ELR (cell line): ENCODE measurements at places on chromosomes 7 and 10.

DNA sequence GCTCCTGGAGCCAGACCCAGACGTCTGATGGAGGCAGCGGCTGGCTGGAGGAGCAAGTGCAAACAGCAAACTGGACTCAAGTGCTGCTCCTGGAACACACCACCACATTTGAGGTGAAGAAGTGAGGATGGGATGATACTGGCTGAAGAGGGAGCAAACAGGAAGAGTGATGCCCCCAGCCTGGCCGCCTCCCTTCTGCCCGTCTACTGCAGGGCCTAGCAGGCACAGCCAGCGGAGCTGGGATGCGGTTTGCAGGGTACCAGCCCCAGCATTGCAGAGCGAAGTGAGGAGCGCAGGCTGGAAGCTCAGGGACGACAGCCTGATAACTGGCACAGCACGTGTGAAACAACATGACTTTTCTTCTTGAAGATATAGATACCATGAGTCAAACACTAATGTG is 111.8 kb upstream of the ZNF32 start:
- DNase-seq = no peak

DNA sequence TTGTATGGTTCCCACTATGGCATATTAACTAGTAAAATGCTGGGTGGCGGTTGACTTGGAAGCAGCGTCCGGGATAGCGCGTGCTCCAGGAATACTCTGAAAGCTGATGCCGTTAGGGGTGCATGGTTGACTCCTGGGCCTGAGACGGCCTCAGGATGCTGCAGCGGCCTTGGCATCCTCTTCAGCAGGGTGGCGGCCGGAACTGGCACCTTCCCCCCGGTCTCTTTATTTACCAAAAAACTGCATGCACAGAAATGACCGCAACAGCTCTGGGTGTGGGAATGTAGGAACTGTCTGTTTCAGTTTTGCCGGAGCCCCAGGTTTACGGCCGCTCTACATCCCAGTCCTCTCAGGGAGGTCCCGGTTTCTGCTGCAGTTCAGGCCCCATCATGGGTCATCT is 28.8 kb downstream of the PFKP start:
- peak; percentile 39 for DNase-seq

- peak; percentile 33 for DNase-seq
Observed at GRCh38 chr7:111356941-111357340, 205.4 kb downstream of the IMMP2L start.

GRCh38 chr7:25084821-25085220 is 40.2 kb downstream of the CYCS start:
- DNase-seq = no peak

DNA sequence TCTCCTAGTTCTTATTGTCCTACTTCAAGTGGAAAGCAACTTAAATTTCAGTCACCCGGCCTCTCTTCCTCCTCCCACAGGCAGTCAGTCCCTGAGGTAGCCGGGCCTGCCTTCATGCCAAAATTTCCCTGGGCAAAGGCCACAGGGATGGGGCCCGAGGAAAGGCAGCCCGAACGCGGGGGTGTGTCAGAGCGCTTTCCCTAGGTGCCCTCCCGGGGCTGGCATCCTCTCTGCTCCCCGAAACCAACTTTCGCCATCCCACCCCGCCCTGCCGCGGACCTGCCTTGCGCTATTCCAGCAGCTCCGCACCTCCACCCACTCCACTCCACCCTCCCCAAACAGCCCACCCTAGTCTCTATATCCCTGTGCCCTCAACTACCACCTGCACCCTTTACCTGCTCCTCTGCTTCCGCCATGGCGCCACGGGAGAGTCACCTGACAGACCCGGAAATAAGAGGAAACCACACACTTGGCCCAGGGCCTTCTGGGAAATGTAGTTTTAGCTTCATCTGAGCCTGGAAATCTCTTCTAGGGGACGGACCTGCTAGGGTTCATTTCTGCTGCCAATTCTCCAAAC is at the start of gene VPS41:
Gene VPS41 (minus strand): TSS at position 433 of the 577 bp plus-strand sequence. CDS start 17 bp downstream, at position 416.
- peak; percentile 82 for DNase-seq

GRCh38 chr10:69742928-69743602 is 58.6 kb upstream of the COL13A1 start:
- peak; percentile 42 for DNase-seq

DNA sequence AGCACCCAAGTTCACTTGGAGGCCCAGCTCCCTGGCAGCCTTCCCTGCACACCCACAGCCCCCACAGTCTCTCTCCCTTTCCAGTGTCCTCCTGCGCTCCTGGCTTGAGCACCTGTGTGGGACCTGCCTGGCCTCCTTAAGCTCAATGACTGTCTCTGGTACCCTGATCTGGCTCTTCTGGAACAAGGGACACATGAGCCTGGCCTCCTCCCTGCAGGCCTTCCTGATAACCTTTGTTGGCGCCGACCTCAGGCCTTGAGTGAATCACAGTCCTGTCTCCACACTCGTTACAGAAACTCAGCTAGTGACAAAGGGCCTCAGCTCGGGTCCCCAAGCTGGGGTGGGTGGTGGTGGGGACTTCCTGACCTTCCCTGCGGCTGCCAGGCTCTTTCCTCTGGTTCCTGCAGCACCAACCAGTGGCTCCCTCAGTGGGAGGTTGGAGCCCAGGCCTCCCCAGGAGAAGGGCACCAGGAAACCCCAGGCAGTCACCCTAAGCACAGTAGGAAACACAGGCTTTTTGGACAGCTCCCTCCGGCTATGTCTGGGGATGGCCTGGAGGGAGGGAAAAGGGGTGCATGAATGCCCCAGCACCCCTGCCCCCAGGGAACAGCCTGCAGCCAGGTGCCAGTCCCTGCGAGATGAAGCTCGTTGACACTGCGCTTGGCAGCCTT is 147.3 kb downstream of the SH3PXD2A start:
- DNase-seq = no peak

DNA sequence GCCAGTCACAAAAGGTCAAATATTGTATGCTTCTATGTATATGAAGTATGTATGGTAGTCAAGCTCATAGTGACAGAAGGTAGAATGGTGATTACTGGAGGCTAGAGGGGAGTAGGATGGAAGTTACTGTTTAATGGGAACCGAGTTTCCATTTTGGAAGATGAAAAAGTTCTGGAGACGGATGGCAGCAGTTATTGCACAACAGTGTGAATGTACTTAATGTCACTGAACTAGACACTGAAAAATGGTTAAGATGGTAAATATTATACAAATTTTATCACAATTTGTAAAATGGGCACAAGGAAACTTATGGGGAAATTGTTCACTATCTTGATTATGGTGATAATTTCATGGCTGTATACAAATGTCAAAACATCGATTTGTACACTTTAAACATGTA is 284.6 kb downstream of the GFRA1 start:
- no peak for DNase-seq

DNA sequence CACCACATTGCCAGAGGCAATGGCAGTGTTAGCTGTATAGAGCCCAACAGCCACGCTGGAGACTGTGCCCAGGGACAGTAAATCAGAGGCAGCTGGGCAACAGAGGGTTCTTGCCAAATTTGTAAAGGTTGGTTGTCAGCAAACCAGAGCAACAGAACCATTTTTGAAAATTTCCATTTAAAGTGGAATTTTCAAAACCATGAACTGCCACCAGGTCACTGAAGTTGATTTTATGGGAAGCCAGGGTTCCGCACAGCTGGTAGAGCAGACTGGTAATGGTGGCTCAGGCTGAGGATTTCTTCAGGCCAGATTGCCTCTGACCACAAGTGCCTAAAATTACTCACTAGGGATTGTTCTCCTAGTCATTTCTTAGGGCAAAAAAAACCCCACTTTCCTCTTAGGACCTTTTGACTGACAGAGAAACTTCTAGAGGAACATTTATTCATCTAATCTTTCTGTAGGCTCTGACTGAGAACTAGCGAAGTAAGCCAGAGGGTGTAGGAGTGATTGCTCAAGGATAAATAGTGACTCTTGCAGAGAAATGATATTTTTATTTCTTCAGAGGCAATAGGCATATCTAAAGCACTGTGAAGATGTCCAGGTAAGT is 342.4 kb downstream of the BBS9 start:
- DNase-seq = no peak

- DNase-seq = no peak
Observed at GRCh38 chr10:34768261-34768971, 46.7 kb downstream of the PARD3 start.

GRCh38 chr10:97724341-97724941 is 10.9 kb downstream of the MARVELD1 start:
- peak; percentile 34 for DNase-seq

- DNase-seq = peak; percentile 36
Observed at GRCh38 chr7:55570218-55570873, 2.0 kb downstream of the VOPP1 start.

DNA sequence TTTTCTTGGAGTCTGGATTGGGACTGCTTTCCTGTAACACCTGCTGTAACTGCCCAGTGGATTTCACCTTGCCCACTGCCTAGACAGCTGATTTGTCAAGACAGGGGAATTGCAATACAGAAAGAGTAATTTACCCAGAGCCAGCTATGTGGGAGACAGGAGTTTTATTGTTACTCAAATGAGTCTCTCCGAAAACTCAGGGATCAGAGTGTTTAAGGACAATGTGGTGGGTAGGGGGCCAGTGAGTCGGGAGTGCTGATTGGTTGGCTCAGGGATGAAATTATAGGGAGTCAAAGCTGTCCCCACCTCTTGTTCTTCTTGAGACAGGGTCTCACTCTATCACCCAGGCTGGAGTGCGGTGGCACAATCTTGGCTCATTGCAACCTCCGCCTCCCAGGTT is 25.2 kb upstream of the BNIP3 start:
- DNase-seq = no peak

DNA sequence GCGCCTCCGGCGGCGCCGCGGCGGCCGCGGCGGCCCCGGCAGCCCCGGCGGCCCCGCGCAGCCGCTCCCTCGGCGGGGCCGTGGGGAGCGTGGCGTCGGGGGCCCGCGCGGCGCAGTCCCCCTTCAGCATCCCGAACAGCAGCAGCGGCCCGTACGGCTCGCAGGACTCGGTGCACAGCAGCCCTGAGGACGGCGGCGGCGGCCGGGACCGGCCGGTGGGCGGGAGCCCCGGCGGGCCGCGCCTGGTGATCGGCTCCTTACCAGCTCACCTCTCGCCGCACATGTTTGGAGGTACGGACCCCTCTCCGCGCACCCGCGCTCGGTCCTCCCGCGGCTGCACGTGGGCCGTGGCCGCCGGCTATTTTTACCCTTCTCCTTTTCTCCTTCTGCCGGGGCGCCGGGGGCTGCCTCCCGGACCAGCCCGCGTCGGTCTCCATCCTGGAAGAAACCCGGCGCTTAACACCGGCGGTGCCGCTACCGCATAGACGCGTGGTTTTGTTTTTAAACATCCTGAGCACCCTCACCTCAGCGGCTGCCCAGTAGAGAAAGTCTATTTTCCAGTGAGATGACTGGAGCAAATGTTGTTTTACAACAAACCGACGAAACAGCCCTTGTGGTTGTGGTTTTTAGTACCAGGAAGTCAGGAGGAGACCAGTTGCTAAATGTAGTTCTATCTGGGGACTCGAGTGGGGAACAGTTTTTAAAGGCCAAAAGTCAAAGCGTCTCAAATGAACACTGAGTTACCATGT is 1.3 kb downstream of the ZNRF2 start:
- DNase-seq = peak; percentile 69

DNA sequence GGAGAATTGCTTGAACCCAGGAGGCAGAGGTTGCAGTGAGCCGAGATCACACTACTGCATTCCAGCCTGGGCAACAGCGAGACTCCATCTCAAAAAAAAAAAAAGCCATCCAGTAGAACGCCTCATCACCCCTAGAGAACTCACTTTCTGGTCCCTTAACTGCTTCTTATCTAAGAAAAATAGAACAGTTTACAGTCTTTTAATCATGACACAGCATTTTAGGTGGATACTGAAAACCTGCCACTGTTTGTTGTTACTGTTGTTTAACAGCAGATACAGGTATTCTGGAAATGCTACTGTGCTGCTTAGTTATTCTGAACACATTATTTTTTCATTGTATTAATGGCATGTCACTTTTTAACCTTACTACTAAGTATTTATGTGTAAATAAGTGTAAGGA is 624.3 kb upstream of the GHITM start:
- no peak for DNase-seq

- no peak for DNase-seq
Observed at GRCh38 chr10:31656851-31657433, 271.7 kb downstream of the ARHGAP12 start.

GRCh38 chr7:85186521-85187241 is at the start of gene SEMA3D:
TSS of gene SEMA3D (minus strand) at chr7:85187056. CDS start at chr7:85121891, 65,165 bp downstream.
- peak; percentile 83 for DNase-seq

DNA sequence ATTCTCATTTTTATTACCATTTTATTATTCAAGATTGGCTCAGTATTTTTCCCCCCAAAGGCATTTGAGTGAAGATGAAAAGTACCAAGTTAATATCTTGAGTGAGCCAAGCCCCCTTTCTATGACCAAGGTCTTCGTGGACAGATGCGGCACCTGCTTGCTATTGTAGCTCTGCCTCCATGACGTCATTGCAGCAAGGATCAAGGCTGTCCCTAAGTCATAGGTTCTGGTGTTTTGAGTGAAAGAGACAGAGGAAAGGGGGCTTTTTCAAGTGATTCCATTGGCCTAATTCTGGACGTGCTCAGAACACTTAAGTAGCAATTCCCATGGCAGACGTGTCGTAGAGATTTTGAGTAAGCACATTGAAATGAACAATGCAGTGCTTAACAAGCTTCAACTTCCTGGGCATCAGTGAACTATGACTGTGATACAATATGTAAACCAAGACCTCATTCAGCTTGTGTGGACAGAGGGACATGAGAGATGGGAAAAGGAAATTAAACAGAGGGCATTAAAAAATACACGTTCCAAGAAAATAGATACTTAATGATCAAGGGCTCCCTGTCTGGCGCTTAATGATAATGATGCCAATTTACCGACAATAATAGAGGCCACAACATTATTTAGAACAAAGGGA is 248.7 kb upstream of the NPVF start:
- DNase-seq = no peak

- DNase-seq = peak; percentile 78
Observed at GRCh38 chr7:12030116-12030515, 181.0 kb upstream of the TMEM106B start.

GRCh38 chr7:36583318-36583717 is 141.0 kb downstream of the AOAH start:
- DNase-seq = peak; percentile 86

DNA sequence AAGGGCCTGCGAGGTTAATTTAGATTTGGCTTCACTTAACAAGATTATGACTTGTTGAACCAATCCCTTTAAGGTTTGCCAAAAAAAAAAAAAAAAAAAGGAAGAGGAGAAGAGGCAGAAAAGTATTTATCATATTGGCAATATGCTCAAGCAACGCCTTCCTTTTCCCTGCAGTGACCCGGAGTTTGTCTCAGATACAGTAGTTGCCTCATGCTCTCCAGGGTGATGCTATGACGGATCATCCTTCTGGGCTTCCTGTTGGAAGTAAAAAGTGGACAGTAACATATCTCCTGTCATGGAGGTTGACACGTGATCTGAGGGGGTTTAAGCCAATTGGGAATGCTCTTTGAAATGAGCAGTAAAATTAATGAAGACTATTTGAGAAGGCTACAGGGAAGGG is 117.3 kb downstream of the BMPER start:
- DNase-seq = no peak
